ENCODE measurements at places on chromosomes 2 and 18. TPM values are rescaled to one million over a fixed set of nuclear protein-coding genes. Genes with fewer than 3 reads are reported as not detected.

LIMS3 gene
- polyA plus RNA-seq, result 0.70 TPM

COL3A1 gene
- 59.3 TPM for polyA plus RNA-seq

COLEC11 gene
- 1.9 TPM for polyA plus RNA-seq

HS1BP3 gene
- polyA plus RNA-seq, result 13.8 TPM

SETBP1 gene
- polyA plus RNA-seq, result 2.0 TPM

- no peak for DNase-seq
Observed at GRCh38 chr2:27606611-27607010, 22.2 kb downstream of the CCDC121 start.

DNA sequence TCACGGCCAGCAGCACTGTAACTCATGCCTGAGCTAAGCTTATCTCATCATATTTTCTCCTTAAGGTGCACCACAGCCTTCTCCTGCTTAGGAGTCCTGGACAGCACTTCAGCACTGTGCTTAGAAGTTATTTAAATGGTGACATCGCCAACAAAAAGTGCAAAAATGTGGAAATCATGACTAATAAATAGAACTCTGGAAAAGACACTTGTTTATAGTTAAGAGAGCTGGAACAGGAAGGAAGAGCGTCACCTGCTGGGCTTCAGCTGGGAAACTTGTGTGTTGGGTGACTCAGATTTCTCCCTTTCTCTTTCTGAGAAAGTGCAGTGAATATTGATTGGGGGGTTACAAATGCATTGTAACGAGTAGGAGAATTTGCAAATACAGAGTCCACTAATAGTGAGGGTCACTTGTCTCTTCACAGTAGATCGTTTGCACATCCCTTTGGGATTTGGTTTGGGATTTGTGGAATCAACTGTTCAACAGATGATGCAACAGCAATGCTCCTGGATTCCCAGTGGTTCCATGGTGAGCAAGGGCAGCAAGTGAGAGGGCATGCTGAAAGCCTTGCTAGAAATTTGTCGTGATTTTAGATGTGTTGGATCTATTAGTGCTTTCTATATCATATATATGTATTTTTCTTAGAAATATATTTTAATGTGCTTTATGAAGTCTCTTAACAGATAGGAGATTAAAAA is 84.2 kb downstream of the DOK6 start:
- no peak for DNase-seq

DNA sequence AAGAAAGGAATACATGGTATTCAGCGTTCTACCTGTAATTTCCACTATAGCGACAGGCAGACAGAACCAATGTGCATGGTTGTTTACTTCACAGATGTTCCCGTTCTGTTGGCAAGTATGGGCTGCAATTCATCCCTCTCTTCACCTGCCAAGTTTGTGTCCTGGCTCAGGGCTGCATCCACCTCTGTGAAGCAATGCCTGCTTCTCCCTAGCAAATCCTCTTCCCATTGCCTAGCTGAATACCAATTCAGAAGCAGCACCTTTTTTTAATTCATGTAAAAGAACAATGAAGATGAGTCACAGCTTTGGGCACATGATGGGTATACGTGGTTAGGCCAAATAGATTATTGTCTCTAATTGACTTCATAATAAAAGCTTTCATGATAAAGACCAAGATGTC is 54.7 kb upstream of the LRATD1 start:
- DNase-seq, result no peak

- no peak for DNase-seq
Observed at GRCh38 chr2:30655660-30656059, 151.6 kb downstream of the CAPN13 start.

- DNase-seq, result no peak
Observed at GRCh38 chr2:105888625-105889024, 143.9 kb downstream of the NCK2 start.

- DNase-seq, result no peak
Observed at GRCh38 chr2:225083276-225083675, 41.0 kb upstream of the DOCK10 start.

DNA sequence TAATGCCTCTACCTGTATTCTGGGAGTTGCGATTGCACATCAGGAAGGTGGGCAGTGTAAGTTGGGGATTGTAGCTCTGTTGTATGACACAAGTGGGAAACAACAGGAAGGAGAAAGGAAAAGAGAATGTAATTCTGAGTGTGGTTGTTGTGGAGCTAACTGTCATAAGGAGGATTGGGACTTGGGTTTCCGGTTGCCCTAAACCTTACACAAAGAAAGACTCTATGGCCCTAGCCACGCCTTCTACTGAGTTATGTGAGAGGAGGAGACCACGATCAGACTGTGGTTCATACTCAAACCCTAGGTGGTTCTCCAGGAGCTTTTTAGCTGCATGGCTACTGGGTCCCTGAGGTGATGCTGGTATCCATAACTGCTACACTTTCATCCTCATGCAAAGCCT is 86.5 kb downstream of the TANC1 start:
- no peak for DNase-seq

DNA sequence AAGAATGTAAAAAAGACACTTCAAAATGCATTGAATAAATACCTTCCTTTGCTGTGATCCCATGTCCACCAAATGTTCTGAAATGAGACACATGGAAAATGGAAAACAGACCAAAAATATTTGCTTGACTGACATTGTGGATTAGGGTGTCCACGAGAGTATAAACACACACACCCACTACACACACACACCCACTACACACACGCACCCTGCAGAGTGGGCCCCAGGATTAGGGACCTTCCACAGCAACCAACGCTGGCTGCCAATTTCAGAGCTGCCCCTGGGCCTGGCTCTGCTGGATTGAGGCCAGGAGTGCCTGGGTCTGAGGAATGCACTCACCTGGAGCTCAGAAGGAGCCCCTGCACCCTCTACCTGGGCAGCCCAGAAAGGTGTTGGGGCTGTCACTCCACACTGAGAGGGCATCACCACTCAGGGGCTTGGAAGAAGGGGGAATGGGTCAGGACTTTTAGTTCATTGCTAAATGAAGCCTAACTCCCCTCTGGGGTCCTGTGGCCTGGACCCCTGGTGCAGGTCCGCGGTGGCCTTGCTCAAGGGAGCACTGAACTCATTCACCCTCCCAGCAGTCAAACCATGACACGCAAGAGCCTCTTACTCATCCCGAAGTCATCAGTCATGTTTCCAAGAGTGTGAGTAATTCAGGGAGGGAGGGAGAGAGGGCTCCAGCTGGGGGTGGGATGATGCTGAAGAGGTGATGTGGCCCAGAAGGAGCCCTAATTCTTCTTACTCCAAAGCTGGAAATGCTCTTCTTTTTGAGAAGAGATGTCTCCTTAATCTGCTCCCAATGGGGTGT is 50.2 kb upstream of the PLB1 start:
- DNase-seq, result no peak
